CD14-positive monocyte (primary cell): ENCODE measurements at places on chromosomes 6 and 20. TPM values are rescaled to one million over a fixed set of nuclear protein-coding genes. Genes with fewer than 3 reads are reported as not detected.

DNA sequence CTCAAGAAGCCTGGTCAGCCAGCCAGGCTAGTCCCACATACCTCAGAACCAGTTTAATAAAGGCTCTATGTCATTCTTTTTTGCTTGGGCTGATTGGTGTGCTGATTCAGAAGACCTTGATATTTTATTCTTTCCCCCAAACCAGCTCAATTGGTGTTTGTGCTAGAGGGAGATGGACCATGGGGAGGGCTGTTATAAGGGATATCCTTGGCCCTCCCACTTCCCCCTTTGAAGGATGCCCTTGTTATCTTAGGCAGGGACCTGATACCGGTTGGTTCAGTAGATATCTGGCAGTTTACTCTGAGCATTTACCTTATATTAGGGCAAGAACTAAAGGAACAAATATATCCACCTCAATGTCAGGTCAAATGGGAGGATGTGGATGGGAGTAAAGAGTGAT, 207.4 kb downstream of the LRFN2 start:
- H3K27me3 ChIP-seq: no peaks in the 10 kb centered on the region
- H3K36me3 ChIP-seq: no peaks in the 10 kb centered on the region
- H3K4me1 ChIP-seq: no peaks in the 10 kb centered on the region
- DNase-seq: no peak
- no peak overlapping the region for H3K27ac ChIP-seq

DNA sequence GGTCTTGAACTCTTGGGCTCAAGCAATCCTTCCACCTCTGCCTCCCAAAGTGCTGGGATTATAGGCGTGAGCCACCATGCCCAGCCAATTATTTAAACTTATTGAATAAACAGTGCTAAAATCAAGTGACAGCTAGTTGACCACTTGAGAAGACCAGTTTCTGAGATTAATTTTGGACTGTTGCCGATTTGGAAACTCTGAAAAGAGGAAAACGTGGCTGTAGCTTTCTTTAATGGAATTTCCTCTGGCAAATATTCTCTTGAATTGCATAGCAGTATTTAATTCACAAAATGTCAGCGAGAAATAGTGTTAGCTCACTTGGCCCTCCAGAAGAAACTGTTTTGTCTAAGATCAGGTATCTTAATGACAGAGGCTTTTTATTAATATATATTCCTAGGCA, 754.5 kb downstream of the HDGFL1 start:
- no peak for DNase-seq
- no peak overlapping the region for H3K27ac ChIP-seq
- H3K4me1 ChIP-seq: no peaks in the 10 kb centered on the region
- H3K27me3 ChIP-seq: no peaks in the 10 kb centered on the region
- no peaks in the 10 kb centered on the region for H3K36me3 ChIP-seq

OR12D3 gene
- not detected for polyA plus RNA-seq

DNA sequence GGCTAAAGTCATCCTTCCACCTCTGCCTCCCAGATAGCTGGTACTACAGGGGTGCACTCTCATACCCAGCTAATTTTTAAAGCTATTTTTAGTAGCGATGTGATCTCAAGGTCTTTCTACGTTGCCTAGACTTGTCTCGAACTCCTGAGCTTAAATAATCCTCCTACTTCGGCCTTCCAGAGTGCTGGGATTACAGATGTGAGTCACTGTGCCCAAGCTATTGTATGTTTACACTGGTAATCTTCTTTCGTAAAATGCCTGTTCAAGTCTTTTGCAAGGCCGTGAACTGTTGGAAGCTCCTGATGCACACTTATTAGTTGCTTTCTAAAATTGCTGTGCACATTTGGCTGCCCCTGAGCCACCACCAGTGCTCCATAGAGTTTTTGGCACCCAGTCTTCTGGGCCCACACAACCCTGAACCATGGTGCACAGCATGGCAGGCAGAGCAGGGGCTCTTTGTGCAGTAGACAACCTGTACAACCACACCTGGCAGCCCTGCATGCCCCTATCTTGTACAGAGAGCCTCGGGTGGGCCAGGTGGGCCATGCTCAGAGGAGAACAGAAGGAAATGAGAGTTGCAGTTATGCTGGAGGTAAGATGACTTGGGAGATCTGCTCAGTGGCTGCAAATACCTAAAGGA, 33.3 kb downstream of the PDRG1 start:
- no peak for DNase-seq
- H3K27ac ChIP-seq: no peak overlapping the region
- no peaks in the 10 kb centered on the region for H3K36me3 ChIP-seq
- no peak overlapping the region for H3K4me3 ChIP-seq
- H3K27me3 ChIP-seq: no peaks in the 10 kb centered on the region

- H3K27ac ChIP-seq: no peak overlapping the region
- no peaks in the 10 kb centered on the region for H3K27me3 ChIP-seq
- H3K36me3 ChIP-seq: no peaks in the 10 kb centered on the region
- no peaks in the 10 kb centered on the region for H3K4me1 ChIP-seq
- DNase-seq: no peak
Measured at GRCh38 chr6:162904069-162904663, 176.4 kb downstream of the PACRG start.

DNA sequence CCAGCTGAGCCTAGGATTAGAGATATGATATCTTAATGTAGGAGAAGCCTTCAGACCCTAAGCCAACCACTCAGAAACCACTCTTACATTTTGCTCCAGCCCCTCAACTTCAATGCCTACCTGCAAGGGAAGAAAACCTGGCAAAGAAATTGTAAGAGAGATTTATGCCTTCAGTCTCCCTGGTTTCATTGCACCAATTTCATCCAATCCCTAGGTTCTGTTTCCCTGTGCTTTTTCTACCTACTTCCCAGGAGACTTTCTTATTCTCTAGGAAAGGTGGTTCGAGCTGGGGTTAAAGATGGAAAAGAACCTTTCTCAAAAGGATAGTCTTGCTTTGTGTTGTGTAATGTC, 1.1 kb upstream of the TCF21 start:
- H3K4me3 ChIP-seq: no peak overlapping the region
- peaks cover 83% of the 10 kb centered on the region for H3K27me3 ChIP-seq
- H3K36me3 ChIP-seq: no peaks in the 10 kb centered on the region
- no peaks in the 10 kb centered on the region for H3K4me1 ChIP-seq

DNA sequence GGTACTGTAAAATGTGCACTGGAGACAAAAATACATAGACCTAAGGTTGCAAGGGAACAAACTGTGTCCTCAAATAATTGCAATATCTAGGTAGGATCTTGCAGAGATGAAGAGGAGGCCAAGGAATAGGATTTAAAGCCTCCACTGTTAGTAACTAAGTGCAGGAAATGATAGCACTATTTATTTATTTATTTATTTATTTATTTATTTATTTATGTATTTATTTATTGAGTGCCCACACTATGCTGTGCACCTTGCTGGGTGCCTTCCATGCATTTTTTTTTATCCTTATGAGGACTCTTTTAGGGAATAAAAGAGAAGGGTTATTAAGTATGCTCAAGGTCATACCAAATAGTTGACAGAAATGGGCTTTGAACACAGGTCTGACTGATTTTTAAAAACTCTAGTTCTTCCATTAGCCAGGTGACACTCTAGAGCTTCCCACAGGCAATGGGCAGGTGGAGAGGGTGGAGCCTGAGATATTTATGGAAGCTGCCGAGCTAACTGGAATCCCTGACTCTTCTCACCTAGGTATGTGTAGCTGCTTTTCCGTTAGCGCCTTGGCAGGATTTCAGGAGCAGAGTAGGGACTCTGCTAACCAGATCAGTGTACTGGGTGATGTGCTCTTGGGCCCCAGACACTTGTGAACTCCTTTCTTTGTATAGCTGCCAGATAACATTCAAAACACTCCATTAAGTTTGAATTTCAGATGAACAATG, 12.8 kb upstream of the NUP153 start:
- H3K4me3 ChIP-seq: no peak overlapping the region
- no peak overlapping the region for H3K27ac ChIP-seq
- no peak for DNase-seq
- peaks cover 13% of the 10 kb centered on the region for H3K4me1 ChIP-seq
- no peaks in the 10 kb centered on the region for H3K36me3 ChIP-seq
- no peaks in the 10 kb centered on the region for H3K27me3 ChIP-seq

DEFB132 gene
- polyA plus RNA-seq: not detected

DNA sequence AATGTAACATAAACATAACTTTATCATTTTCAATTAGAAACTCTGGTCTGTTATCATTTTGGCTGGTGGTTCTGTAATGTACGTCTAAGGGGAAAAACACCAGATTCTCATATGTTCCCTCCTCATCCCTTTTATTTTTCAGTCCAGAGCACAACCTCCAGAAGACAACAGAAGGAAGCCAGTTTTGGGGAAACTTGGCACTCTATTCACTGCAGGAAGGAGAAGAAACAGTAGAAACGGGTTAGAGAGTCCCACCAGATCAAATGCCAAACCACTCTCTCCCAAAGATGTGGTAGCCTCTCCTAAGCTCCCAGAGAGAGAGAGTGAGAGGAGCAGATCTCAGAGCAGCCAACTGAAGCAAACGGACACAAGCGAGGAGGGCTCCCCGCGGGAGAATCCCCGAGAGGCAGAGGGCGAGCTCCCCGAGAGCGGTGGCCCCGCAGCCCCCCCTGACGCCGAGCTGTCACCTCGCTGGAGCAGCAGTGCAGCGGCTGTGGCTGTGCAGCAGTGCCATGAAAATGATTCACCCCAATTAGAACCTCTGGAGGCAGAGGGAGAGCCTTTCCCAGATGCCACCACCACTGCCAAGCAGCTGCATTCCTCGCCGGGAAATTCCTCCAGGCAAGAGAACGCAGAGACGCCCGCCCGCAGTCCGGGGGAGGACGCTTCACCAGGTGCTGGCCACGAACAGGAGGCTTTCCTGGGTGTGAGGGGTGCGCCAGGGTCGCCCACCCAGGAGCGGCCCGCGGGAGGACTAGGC, 117.8 kb downstream of the RTN4IP1 start:
- H3K36me3 ChIP-seq: no peaks in the 10 kb centered on the region
- peak overlapping the region; percentile 95 for H3K4me3 ChIP-seq
- H3K27me3 ChIP-seq: no peaks in the 10 kb centered on the region
- H3K4me1 ChIP-seq: peaks cover 51% of the 10 kb centered on the region
- H3K27ac ChIP-seq: peak overlapping the region; percentile 94
- no peak for DNase-seq

GRCh38 chr6:1868561-1869261, 259.0 kb downstream of the FOXC1 start:
- H3K36me3 ChIP-seq: no peaks in the 10 kb centered on the region
- no peak overlapping the region for H3K27ac ChIP-seq
- H3K4me3 ChIP-seq: no peak overlapping the region
- no peaks in the 10 kb centered on the region for H3K27me3 ChIP-seq

GRCh38 chr6:158620963-158621693, 23.4 kb downstream of the DYNLT1 start:
- H3K27me3 ChIP-seq: no peaks in the 10 kb centered on the region
- no peaks in the 10 kb centered on the region for H3K4me1 ChIP-seq
- no peak for DNase-seq

THBS2 gene
- 0.01 TPM in 2 replicates for polyA plus RNA-seq

- peak overlapping the region; percentile 50 for H3K4me3 ChIP-seq
- H3K27me3 ChIP-seq: peaks cover 2% of the 10 kb centered on the region
- peak; percentile 80 for DNase-seq
- H3K27ac ChIP-seq: peak overlapping the region; percentile 87
- peaks cover 46% of the 10 kb centered on the region for H3K4me1 ChIP-seq
Measured at GRCh38 chr20:57628047-57628961, 8.1 kb upstream of the ZBP1 start.

GRCh38 chr6:4372866-4373265, 237.5 kb upstream of the ECI2 start:
- DNase-seq: no peak
- H3K27ac ChIP-seq: no peak overlapping the region
- no peaks in the 10 kb centered on the region for H3K4me1 ChIP-seq
- H3K4me3 ChIP-seq: no peak overlapping the region
- no peaks in the 10 kb centered on the region for H3K27me3 ChIP-seq
